ENCODE measurements at places on chromosomes 2 and 18.

DNA sequence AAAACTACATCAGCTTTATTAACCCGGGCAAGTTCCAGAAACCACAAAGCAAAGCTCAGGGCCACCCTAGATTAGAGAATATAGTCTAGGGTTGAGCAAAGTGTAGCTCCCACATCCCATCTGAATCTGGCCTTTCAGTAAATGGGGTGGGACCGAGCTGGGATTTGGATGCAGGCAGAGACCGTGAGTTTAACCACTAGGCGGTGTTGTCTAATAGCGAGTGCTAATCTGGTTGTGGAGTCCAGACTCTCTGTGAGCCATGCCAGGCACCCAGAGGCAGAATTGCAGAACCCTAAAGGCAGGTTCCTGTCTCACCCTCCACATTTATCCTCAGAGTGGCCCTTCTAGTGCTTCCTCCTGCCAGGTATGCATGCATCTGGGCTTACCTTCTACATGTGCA, 435.9 kb downstream of the TSN start:
- peak; percentile 47 for DNase-seq
- H3K27ac ChIP-seq, result no peak overlapping the region
- H3K27me3 ChIP-seq, result no peaks in the 10 kb centered on the region
- no peaks in the 10 kb centered on the region for H3K4me1 ChIP-seq

DNA sequence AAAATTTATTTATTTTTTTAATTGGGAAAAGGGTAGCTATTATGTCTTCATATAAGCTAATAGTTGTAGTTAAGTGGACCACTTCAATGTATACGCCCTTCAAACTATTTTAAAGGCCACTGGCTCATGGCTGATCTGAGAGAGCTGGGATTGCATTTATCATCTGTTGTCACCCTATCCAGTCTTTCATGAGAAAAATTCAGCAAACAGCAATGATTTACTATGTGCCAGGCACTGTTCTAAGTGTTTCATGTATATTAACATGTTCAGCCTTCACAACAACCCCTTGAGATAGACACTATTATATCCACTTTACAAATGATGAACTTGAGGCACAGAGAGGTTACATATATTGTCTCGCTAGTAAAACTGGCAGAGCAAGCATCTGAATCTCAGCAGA, 66.1 kb upstream of the ZNF397 start:
- H3K4me3 ChIP-seq, result no peak overlapping the region
- DNase-seq, result no peak
- H3K27me3 ChIP-seq, result no peaks in the 10 kb centered on the region
- H3K36me3 ChIP-seq, result no peaks in the 10 kb centered on the region
- peaks cover 10% of the 10 kb centered on the region for H3K4me1 ChIP-seq

DNA sequence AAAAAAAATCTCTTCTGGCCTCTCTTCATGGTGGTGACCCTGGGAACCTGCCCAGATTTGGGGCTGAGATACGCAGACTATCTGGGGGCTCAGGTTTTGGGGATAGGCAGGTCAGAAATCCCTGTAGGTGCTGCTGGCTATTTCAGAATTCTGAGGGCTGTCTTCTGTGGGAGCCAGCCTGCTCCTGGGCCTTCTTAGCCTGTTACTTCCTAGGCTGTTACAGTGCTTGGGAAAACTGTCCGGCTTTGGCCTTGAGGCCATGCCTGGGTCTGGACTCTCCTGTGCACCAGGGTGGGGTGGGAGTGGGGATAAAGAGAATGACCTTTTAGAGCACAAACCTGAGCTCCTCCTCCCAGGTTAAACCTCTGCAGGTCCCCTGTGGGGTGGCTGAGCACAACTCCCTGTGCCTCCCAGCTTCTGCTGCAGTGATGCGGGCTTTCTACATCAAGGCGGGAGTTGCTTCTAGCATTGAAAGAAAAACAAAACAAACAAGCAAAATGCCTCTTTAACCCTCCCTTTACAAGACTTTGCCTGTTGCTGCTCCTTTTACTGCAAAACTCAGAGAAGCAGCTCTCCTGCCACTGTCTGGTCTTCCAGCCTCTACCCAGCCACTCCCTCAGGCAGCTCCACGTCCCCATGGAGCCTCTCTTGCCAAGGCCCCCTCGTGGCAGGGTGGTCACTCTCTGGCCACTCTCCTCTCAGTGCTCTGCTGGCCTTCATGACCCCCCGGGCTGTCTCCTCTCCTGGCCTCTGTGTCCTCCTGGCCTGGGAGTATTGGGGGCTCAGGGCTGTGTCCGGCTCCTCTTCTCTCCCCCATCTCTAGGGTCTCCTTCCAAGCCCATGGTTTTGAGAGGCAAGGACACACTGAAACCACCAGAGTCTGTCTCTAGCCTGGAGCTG, 293.0 kb upstream of the HS6ST1 start:
- H3K27ac ChIP-seq, result no peak overlapping the region
- H3K4me3 ChIP-seq, result no peak overlapping the region
- no peak for DNase-seq
- H3K36me3 ChIP-seq, result no peaks in the 10 kb centered on the region
- H3K4me1 ChIP-seq, result no peaks in the 10 kb centered on the region

DNA sequence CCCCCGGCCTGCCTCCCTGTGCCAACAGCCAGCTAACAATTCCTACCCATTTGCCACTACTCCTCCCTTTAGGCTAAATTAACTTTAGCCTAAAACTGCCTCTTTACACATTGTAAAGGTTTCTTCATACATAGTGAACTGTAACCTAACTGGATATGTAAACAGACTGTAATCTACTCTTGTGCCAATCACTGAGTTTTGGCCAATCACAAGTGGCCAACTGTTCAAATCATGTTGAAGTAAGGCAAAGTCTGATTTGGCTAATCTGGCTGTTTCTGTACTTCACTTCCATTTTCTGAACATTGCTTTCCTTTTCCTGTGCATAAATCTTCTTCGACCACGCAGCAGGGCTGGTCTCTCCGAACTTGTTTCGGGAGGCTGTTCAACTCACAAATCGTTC, 103.6 kb upstream of the LYPD6 start:
- peaks cover 11% of the 10 kb centered on the region for H3K27me3 ChIP-seq
- DNase-seq, result no peak
- H3K4me1 ChIP-seq, result no peaks in the 10 kb centered on the region

DNA sequence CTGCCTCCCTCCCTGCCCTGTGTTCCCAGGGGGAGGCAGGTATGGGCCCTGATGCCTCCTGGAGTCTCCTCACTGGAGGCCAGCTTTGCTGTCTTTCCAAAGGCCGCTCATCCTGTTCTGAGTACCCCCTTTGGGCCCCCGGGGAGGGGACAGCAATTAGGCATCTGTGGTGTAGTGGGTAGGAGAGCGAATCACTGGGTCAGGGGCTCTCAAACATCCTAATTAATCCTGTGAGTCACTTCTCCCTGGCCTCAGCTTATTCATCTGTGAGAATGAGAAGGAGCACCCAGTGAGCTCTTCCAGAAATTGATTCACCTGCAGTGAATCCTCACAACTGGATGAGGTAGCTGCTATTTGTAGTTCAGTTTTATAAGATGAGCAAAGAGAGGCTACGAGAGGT, 16.4 kb downstream of the TET3 start:
- DNase-seq, result peak; percentile 39
- H3K36me3 ChIP-seq, result no peaks in the 10 kb centered on the region
- H3K4me3 ChIP-seq, result no peak overlapping the region
- H3K4me1 ChIP-seq, result peaks cover 26% of the 10 kb centered on the region

DNA sequence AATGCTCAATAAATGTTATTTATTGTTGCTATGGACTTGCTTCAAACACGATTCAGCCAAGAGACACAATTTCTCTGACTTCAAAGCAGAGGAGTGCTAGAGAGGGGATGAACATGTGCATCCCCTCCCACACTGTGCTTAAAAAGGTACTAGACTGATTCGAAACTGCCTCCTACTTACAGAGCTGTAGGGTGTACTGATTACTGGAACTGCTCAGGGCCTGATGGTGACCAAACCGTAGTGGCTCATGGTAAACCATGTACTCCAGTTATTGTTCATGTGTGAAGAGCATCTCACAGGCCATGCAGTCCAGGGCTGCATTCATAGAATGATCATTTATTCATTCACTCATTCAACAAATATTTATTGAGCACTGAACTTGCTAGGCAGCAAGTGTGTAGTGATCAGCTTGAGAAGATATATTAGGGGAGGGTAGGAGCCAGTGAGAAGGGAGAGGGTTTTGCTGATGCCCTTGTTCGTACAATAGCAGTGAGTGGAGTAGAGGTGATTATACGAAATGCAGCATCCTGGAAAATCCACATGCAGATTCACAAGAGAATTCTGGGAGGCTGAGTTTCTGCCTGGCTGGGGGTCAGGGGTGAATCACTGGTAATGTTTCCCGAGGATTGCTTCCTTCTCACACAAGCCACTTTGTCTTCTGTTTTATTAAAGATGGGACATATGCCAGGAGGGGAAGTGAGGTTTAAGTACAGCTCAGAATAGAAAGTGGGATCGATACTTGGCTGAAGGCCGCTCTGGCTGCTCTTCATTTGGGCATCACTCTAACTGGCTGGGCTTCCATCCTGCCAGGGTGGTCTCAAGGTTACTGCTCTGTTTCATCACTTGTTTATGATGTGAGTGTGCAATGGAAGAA, 245.4 kb downstream of the RAD51AP2 start:
- no peaks in the 10 kb centered on the region for H3K36me3 ChIP-seq
- H3K27me3 ChIP-seq, result no peaks in the 10 kb centered on the region
- no peak overlapping the region for H3K4me3 ChIP-seq
- H3K4me1 ChIP-seq, result no peaks in the 10 kb centered on the region

GRCh38 chr2:216235462-216235861, 126.3 kb downstream of the XRCC5 start:
- H3K36me3 ChIP-seq, result no peaks in the 10 kb centered on the region
- H3K27me3 ChIP-seq, result no peaks in the 10 kb centered on the region
- DNase-seq, result no peak
- no peaks in the 10 kb centered on the region for H3K4me1 ChIP-seq

DNA sequence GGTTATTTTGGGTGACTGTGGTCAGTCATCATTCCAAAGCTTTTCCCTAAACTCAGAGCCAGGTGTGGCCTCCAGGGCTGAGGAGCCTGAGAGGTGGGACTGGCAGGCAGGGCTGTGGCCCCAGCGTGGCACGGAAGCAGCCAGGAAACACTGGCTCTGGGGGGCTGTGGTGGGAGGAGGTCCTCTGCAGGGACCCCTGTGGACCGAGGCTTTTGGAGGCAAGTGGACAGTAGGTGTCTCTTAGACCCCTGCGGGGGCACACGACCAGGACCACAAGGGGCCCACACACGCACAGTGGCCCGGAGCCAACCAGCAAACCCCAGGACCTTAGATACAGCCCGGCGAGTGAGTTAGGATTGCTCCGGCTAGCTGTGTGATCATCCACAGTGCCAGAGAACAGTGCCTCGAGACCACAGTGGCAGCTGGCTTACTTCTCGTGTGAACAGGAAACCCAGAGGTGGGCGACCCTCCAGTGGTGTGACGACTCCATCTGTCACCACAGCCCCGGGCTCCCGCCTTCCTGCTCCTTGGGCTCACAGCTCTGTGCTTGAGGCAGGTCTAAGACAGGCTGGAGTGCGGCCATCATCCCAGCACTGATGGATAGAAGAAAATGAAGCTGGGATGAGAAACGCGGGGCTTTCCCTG, 1.6 kb upstream of the RTP5 start:
- peaks cover 16% of the 10 kb centered on the region for H3K27me3 ChIP-seq
- H3K36me3 ChIP-seq, result no peaks in the 10 kb centered on the region
- H3K4me3 ChIP-seq, result no peak overlapping the region

GRCh38 chr2:217444932-217445331, 557.9 kb downstream of the TNS1 start:
- no peaks in the 10 kb centered on the region for H3K4me1 ChIP-seq
- no peak overlapping the region for H3K4me3 ChIP-seq
- H3K36me3 ChIP-seq, result no peaks in the 10 kb centered on the region

- H3K27ac ChIP-seq, result no peak overlapping the region
- no peaks in the 10 kb centered on the region for H3K4me1 ChIP-seq
- H3K36me3 ChIP-seq, result peaks cover 4% of the 10 kb centered on the region
- no peaks in the 10 kb centered on the region for H3K27me3 ChIP-seq
- H3K4me3 ChIP-seq, result no peak overlapping the region
Measured at GRCh38 chr2:68134554-68134953, 23.1 kb upstream of the PNO1 start.

DNA sequence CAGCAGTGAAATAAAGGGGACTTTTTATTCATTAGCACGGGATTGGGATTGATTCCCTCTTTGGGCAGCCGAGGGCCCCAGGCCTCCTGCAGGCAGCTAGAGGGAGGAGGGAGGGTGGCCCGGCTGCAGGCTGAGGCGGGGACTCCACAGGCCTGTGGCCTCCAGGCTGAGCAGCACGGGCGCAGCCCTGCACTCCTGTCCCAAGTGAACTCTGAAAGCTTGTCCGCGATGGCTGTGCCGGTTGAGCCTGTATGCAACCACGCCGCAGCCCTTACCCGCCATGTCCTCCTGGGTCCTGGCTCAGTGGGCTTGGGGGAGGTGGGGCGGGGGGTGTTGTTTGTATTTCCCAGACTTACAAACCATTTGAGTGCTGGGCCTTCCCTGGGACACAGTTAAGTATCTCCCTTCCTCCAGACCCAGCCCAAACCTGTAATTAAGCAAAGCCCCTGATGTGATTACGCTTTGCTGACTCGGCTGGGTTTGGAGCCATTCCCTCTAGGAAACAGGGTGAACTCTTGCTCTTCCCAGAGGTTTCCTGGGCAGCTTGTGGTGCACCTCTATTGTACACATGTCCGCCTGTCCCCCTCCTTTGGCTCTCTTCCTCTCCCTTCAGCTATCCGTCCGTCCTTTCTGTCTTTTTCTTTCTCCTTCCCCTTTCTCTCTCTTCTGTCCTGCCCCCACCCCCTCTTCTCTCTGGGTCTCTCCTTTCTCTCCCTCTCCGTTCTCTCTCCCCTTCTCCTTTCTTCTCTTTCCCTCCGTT, 5.3 kb downstream of the GLI2 start:
- H3K27ac ChIP-seq, result no peak overlapping the region
- H3K4me3 ChIP-seq, result peak overlapping the region; percentile 69
- H3K27me3 ChIP-seq, result no peaks in the 10 kb centered on the region
- H3K4me1 ChIP-seq, result peaks cover 9% of the 10 kb centered on the region
- H3K36me3 ChIP-seq, result no peaks in the 10 kb centered on the region

DNA sequence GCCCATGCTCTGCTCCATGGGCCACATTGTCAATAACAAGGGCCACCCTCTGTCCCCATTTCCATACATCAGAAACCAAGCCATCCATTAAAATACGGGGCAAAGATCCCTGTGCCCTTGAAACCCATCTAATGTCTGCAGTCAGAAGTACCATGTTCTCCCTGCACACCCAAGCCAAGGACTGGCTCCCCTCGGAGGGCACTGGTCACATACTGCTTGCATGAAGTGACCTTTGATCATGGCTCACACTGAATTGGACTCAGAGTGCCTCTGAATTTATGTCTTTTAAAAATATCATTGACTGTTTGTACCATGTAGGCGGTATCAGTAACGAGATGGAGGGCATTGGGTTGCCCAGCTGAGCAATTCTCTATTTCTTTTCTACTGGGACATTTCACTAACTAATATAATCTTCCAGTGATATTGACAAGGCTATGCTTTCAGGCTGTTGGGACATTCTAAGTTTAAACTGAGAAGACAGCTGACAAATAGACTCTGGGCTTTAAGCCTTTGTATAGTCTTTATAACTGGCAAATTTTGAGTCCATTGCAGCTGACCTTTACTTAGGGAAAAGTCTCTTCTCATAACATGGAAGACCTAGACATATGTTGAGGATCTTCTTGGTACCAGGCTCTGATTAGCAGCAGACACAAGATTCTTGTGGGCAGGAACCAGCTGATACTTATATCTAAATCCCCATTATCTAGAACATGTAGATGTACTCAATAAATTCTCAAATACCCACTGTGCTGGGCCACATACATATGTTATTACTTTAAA, 214.3 kb downstream of the MYCN start:
- DNase-seq, result no peak
- no peaks in the 10 kb centered on the region for H3K4me1 ChIP-seq
- H3K27ac ChIP-seq, result no peak overlapping the region
